ENCODE measurements at places on chromosomes 2 and 18.

- DNase-seq, result no peak
Observed at GRCh38 chr2:36756438-36756837, 59.9 kb downstream of the VIT start.

GRCh38 chr18:8260827-8261226 lies 348.4 kb upstream of the RAB12 start:
- DNase-seq, result no peak

DNA sequence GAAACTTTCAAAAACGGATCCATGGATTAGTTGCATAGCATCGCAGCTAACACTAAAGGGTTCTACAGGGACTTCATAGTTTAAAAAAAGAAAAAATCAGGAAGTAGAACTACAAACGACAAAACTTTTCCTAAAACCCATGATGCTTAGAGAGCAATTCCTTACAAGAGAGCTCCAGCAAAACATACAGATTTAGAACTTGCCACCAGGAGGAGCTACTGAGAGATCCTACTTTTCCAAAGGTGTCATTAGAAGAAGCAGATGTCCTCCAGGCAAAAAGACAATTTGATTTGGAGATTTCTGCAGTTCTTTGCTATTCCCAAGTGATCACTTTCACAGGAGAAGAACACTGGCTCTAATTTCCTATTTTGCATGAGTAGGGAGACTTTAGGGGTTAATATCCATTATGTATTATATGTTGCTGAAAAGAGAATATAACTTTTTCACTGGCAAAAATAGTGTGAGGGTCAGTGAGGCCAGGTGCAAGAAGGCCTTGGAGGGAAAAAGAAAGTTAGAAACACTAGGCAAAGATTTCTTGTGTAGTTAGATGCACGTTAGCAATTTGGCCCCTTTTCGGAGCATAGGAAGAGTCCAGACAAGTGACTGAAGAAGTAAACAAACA lies 436.2 kb downstream of the SUCLG1 start:
- DNase-seq, result no peak

GRCh38 chr18:8816816-8817215 lies 111.5 kb downstream of the MTCL1 start:
- DNase-seq, result no peak

DNA sequence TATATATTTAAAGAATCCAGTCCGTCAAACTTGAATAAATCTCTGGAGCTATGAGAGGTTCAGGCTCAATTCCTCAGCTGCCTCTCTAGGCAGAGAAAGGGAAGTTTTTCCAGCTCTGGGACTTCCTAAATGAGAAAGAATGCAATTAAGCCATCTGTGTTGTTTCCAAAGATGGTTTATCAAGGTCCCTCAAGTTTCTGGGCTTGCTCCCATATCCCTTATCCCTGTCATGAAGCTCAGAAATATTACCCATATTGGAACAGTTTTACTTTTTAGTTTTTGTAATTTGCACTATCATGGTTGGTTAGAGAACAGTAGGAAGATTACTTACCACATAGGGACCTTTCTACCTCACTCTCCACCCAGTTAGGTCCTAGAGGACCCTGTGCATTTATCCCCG lies 1.4 kb downstream of the CNTNAP5 start:
- DNase-seq, result no peak

GRCh38 chr2:10407432-10407831 lies 40.7 kb downstream of the ODC1 start:
- DNase-seq, result no peak

DNA sequence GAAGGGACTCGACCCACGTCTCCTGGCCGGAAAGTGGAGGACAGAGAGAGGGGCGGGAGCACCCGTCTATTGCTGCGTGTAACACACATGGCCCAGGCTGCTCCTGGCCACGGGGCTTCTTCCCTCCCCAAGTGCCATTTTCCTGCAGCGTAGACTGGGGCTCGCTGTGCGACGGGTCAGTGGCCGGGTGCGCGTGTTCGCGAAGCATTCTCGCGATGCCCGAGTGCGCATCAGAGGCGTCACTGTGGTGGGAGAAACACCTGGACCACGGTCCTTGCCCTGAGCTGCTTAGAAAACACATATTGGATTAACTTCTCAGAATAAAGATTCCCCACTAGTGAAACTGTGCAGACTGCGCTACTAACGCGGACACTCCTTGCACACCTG lies 200.8 kb downstream of the EIPR1 start:
- DNase-seq, result no peak

- DNase-seq, result no peak
Observed at GRCh38 chr18:8969639-8970390, 132.7 kb upstream of the NDUFV2 start.

DNA sequence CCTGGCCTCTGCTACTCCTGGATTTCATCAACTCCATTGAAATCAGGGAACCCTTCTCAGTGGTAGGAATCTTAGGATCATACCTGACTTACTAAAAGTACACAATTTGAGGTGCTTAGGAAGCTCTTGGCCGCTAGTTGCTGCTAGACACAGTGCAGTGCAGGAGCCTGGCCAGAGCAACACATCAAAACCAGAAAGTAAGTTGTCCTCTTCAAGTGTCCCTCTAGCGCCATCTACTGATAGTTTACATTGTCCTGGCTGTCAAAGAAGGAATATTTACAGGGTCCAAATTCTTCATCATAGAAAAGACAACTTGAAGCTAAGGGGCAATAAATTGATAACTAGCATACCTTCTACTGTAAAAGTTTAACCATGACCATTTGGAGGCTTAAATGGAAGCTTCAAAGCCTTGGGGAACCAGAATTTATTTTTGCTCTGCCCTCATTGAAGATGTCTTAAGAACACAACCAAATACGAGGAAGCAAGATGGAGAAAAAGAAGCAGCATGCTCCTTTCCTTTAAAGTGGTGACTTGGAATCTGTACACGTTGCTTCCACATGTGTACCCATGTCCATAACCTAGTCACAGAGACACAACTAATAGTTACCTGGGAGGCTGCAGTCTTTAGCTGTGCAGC lies 889.1 kb upstream of the GCFC2 start:
- DNase-seq, result no peak

DNA sequence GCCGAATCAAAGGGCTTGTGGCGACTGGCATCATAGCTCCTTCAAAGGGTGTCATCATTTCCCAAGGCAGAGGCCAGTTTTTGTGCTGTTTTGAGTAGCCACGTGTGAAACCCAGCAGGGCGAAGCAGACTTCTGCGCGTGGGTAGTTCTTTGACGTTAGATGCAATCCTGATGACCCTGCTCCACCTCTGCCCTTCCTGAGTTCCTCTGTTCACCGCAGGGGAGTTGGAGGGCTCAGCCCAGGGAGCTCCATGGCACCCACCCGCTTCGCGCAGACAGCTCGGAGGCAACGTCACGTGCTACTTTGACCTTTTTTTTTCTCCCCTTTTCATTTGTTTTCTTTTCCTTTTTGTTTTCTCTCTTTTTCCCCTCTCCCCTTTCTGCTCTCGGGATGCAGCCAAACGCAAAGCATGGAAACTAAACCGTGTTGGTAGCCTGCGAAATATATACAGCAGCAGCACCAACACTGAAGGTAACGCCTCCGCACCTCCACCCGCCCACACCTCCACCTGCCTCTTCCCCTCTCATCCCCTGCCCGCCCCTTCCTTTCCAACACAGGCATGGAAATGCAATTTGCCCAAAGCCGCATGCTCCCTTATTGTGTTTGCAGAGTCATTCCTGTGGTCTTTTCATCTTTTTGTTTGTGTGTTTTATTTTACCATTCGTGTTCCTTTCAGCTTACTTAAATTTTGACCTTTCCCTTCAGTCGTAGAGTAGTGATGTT lies 153.6 kb downstream of the GBX2 start:
- DNase-seq, result no peak

DNA sequence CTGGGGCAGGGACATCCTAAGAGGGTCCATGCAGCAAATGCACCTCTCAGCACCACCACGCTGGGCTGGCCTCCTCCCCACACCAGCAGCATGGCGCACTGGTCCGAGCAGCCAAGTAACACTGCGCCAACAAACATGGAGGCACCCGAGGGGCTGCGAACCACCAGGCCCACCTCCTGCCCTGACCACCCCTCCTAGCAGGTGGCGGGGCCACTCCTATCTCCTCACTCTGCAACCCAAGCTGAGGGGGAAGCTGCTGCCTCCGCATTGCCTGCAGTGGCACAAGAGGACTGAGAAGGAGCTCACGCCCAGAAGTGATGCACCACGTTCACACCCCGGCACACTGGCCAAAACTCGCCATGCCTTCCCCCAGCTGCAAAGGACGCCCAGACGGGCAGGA lies 94.4 kb downstream of the EIPR1 start:
- DNase-seq, result no peak

DNA sequence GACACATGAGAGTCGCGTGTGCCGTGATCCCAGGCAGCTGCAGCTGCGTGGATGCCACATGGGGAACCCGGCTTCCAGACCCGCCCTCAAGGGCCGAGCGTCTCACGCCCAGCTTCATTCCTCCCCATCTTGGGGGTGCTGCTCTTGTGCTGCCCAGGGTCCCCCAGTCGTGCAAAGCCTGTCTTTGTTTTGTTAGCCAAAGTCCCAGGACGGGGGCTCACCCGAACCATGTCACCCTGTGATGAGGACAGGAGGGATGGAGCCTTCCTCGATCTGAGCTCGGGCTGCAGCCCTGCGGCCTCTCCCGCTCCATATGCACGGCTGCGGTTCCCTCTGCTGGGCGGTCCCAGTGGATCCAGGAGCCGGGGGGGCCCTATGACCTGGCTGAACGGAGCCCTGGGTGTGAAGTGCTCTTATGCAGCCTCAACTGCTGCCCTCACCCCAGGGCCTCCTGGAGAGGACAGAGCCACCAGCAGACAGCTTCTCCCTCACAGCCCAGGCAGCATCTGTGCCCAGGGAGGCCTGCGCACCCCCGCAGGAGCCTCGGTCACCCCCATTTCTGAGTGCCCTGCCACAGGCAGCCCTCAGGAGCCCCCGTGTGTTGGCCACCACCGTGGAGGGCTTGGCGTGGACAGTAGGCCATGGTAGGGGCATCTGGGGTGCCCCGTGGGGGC lies 99.0 kb upstream of the CTDP1 start:
- DNase-seq, result no peak

GRCh38 chr2:119575439-119575838 lies 31.2 kb downstream of the CFAP221 start:
- DNase-seq, result no peak

DNA sequence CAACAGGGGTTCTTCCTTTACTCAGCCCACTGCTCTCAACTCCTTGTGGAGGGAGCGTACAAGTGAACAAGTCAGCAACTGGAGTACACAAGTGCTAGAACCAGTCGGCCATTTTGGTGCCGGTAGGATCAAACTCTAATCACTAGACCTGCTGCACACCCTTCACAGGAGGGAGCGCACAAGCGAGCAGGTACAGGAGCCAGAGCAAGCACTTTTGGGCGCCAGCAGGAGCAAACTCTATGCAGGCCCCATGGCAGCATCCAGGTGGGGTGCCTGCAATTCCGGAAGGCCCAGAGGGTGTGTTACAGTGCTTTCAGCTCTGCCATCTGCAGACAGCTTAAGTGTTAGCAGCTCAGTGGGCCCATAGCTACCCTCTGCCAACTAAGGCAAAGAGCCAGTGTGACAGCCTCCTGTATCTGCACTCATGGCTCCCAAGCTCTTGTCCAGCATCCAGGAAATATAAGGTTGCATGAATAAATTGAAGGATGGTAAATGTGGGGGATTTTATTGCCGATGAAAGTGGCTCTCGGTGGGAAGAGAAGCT lies 426.1 kb downstream of the DCC start:
- DNase-seq, result no peak

DNA sequence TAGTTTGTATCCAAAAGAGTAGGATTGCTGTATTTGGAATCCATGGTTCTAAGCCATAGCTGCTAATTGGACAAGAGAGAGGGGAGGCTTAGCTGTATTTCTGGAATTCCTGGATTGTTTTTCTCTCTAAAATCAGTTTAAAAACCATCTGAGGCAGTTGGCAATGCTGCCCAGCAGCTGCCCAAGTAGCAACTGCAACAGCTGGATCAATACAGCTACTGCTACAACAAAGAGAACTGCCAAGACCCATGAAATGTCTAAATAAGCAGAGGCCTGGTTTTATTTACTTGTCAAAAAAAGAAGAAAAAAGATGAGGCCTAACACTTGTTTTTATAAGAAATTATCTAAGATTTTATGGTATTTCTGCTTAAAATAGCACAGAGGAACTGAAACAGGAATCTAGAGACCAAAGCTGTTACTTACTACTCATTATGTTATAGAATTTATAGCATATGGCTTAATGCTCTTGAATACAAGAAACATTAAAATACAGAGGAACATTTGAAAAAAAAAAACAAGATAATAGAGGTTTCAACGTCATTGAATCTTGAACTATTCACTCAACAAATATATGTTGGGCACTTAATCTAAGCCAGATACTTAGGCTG lies 39.1 kb downstream of the TMEFF2 start:
- DNase-seq, result no peak
